ENCODE measurements at places on chromosomes 16 and 17. TPM values are rescaled to one million over a fixed set of nuclear protein-coding genes. Genes with fewer than 3 reads are reported as not detected.

HOXB6 gene
- 160 TPM for total RNA-seq

NPTX1 gene
- total RNA-seq = not detected

CTRB1 gene
- total RNA-seq = not detected

TPSAB1 gene
- not detected for total RNA-seq

ARL5C gene
- not detected for total RNA-seq

PLK1 gene
- 99.6 TPM for total RNA-seq

SP6 gene
- total RNA-seq = 11.2 TPM

SOX8 gene
- 0.61 TPM for total RNA-seq

SLC6A2 gene
- not detected for total RNA-seq

CD79B gene
- total RNA-seq = not detected

Measured in HT-29 (cell line).